C1 segment of cervical spinal cord (tissue), 14 donors: ENCODE measurements at places on chromosomes 5 and 9.
A peak's percentile ranks its signal among the peaks of the same experiment; 100 is the strongest.

DNA sequence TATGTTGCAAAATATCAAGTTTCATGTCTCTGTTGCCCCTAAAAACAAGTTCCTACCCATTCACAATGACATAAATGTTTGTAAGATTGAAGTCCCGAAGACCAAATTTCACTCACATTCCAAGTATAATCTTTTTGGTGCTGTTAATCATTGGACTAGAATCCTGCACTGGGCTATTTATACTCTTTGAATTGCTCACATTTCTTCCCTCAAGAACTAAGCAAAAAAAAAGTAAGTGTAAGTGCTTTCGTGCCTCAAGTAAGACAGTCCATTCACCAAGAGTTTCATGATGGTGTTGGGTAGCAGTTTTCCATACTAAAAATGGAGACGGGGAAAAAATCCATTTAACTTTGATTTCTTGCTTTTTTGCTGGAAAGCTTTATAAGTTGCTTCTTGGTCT lies 242.3 kb downstream of the EBF1 start:
- DNase-seq = no peak

DNA sequence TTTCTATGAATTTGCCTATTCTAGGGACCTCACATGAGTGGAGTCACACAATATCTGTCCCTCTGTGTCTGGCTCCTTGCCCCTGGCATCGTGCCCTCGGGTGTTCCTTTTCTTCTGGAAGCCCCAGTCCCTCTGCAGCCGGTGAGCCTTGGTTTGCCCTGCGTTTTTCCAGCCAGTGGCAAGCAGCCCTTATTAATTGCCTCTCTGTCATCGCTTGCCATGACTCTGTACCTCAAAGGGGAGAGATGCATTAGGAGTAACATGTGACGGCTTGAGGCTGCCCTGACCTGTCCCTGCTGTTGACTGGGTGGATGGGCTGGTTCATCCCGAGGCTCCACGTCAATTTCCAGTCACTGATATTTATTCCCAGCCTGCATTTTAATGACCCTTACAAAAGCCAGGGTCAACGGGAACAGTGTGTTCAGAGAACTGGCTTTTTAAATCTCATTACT lies 87.3 kb downstream of the CFAP90 start:
- DNase-seq = peak; percentile 78

- no peak for DNase-seq
Observed at GRCh38 chr9:87040410-87041009, 93.2 kb upstream of the GAS1 start.

DNA sequence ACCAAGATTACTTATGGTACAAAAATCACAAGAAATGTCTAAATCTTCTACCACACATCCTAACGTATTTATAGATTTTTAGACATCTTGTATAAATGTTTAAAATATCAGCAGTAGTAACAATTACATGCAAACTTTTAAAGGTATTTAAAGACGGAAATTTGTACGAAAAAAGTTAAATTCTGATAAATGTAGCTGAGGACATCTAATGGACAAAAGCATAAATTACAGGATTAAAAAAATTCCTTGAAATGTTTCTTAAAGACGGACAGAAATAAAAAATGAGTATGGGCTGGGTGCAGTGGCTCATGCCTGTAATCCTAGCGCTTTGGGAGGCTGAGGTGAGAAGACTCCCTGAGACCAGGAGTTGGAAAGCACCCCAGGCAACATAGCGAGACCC lies 15.8 kb downstream of the ERCC8 start:
- DNase-seq = no peak

DNA sequence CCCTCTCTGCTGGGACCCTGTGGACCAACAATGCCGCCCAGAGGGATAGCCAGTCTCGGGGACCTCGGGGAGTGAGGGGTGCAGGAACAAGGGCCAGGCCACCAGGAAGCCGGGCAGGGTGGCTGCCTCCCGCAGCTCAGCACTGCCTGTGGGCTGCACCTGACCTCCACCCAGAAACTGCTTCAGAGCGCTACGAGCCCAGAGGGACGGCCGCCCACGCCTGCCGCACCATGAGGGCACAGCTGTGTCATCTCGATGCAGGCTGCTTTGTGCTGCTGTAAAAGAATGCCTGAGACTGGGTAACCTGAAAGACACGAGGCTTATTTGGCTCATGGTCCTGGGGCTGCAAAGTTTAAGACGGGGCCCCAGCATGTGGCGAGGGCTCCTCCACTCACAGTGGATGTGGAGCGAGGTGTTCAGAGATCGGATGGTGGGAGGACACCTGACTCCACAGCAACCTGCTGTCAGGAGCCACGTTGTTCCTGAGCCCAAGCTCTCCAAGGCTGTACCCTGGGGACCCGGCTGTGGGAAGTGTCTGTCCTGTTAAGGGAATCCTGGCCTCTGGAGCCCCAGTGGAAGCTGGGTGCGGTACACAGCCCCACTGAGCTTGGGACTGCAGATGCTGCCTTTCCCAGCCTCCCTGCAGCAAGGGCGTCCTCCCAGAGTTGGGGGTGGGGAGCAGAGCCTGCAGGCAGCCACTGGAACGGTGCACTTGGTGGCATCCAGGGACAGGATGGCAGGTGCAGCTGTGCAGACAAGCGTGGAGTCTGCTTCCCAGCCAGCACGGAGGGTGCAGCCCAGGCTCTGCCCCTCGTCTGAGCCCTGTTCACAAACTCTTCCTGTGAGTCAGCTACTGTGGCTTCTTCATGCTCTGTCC lies 11.8 kb upstream of the ZDHHC11 start:
- DNase-seq = no peak

DNA sequence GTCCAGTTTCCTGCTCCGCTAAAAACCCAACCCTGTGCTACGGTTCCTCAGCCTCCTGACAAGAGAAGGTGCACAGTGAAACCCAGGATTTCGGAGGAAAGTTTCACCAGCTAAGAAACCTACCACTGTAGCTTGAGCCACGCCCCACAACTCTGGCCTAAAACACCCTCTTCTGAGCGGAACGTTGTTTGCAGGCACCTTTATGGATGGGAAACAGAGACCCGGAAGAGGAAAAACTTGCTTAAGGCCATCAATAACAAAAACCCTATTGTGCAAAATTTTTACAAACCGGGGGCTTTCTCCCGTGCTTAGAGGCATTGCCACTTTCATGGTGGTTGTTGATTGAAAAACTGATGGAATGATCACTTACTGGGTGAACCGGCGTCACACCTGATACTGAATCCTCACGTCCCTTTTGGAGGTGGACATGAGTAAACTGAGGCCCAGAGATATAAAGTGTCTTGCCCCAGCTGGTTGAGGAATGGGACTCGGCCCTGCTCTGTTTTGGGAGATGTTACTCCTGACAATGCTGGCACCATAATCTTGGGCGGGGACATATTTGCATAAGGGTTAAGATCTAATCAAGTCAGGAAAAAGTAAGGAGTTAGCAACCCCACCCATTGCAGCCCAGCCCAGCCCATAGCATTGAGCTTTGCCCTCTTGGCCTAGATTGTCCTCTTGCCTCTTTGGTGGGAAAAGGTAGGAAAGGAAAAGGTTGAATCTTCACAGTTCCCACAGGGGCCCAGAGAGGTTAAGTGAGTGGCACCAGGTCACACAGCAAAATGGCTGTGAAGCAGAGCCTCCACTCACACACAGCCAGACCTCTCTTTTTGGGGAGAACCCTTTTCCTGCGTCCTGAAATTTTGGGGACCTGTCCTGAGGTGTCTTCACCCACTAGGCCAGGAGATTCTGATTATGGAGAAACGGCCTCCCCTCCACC lies 23.2 kb upstream of the PTGS1 start:
- DNase-seq = no peak

DNA sequence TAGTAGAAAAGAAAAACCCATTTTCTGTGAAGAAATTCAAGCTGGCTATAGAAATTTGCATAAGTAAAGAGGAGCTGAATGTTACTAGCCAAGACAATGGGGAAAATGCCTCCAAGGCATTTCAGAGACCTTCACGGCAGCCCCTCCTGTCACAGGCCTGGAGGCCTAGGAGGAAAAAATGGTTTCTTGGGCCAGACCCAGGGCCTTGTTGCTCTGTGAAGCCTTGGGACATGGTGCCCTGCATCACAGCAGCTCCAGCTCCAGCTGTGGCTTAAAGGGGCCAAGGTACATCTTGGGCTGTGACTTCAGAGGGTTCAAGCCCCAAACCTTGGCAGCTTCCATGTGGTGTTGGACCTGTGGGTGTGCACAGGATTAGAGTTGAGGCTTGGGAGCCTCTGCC lies 130.0 kb upstream of the DMRTA1 start:
- DNase-seq = no peak

GRCh38 chr5:147956064-147956841 lies 49.9 kb upstream of the C5orf46 start:
- no peak for DNase-seq

GRCh38 chr5:74465724-74466123 lies 174.8 kb downstream of the ENC1 start:
- no peak for DNase-seq

DNA sequence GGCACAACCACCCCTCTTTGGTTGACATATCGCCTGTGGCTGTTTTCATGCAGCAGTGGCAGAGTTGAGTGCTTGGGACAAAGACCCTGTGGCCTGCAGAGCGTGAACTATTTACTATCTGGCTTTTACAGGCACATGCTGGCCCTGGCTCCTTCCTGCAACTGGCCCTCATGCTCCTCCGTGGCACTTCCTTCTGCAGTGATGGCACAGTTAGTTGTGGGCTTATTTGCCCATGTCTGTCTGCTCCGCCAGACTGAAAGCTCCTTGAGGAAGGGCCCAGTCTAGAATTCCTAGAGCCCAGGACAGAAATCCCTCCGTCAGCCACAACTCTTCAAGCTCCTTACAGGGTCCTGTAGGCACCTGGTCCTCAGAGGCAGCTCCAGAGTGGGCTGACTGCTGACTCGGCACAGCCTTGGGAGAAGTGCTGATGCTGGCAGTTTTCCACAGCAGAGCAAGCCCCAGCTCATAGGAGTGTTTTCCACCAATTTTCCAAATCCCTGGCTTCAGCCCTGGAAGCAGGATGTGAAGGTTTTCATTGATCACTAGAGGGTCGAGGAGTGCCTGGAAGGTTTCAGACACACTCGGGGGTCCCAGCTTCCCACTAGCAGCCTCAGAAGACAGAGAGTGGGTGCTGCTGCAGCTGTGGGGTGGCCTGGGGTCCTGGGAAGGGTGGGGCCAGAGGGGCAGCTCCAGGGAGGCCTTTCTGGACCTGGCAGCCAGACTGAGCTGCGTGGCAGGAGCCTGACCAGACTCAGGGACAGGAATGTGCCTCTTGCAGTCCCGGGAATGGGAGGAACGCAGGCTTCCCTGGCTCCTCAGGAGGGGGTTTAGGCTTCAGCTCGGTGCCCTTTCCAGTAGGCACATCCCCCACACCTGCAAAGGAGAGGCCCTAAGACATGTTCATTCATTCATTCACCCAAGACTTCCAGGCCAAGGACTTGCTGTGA lies 56.5 kb upstream of the ANGPTL2 start:
- DNase-seq = no peak

- no peak for DNase-seq
Observed at GRCh38 chr5:10828241-10828640, 67.2 kb upstream of the DAP start.

DNA sequence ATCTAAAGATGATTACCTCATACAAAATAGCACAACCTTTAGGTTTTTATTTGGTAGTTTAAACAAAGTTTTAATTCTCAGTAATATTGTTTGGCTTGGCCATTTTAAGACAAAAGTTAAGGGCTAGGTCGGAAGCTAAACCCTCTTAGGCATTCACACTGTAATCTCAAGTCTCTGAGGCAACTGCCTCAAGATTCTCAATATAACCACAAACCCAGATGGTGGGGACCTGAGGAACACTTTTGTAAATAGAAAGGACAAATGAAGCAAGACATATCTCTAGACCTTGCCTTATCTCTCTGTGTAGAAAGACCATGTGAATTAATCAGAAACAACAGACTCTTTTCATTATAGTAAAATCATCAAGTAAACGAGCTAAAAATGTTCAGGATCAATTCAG lies 500.2 kb upstream of the CDH6 start:
- no peak for DNase-seq

DNA sequence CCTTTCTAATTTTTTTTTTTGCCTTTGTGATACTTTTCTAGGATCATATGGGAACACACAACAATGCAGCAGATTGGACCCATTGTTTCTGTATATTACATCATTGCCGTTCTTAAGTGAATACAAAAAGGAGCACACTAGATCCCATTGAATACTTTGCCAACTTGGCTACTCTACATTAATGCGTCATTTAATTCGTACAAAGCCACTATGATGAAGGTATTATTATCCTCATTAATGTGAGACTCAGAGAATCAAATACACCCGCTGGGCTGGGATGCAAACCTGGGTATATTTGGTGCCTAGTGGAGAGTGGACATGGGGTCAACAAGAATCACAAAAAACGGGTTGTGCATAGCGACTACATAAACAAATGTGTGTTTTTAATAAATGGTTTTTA lies 31.9 kb downstream of the OR2K2 start:
- DNase-seq = no peak

GRCh38 chr5:68225911-68226545 lies 10.5 kb downstream of the PIK3R1 start:
- DNase-seq = peak; percentile 9

DNA sequence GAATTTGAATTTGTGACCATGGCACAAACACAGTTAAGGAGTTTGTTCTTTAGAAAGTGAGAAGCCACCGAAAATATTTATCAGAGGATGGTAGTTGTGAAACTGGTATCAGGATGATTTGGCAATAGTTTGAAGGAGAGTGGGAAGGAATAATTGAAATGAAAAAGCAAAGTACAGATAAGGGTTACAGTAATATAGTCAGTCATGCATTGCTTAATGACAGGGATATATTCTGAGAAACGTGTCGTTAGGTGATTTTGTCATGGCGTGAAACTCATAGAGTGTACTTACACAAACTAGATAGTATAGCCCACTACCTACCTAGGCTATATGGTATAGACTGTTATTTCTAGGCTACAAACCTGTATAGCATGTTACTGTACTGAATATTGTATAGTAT lies 84.2 kb downstream of the GPBP1 start:
- DNase-seq = no peak

DNA sequence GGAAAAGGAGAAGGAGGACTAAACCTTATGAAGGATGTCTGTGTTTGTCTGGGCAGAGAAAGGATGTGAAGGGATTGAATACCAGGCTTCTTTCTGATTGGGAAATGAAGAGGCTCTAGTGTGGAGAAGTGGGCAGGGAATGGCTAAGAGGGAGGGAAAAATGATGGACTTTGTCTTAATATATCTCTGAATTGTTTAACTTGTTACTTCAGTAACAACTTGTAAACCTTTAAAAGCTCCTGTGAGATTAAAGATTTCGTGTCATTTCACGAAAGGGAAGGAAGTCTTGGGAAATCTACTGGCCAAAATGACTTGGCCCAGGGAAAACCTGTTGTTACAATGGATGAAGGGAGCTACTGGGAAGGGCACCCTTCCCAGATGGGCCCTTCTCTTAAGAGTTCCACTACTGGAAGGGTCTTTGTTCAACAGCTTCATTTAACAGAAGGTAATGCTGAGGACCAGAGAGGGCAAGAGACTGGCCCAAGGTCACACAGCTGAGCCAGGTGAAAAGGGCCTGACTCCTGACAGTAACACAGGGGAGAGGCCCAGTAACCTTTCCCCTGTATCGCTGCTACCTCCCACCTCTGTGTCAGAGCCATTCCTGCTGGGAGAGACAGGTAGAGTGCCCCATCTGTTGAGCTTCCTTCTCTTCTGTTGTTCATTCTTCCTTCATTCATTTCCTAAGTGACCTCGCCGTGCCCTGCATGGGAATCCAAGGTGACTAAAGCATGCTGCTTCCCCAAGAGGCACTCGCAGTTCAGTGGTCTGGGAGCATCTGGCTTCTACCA lies 5.1 kb upstream of the TCOF1 start:
- DNase-seq = no peak

- no peak for DNase-seq
Observed at GRCh38 chr5:148962761-148963324, 100.0 kb downstream of the SH3TC2 start.
